ENCODE measurements at places on chromosomes 5 and 9.

DNA sequence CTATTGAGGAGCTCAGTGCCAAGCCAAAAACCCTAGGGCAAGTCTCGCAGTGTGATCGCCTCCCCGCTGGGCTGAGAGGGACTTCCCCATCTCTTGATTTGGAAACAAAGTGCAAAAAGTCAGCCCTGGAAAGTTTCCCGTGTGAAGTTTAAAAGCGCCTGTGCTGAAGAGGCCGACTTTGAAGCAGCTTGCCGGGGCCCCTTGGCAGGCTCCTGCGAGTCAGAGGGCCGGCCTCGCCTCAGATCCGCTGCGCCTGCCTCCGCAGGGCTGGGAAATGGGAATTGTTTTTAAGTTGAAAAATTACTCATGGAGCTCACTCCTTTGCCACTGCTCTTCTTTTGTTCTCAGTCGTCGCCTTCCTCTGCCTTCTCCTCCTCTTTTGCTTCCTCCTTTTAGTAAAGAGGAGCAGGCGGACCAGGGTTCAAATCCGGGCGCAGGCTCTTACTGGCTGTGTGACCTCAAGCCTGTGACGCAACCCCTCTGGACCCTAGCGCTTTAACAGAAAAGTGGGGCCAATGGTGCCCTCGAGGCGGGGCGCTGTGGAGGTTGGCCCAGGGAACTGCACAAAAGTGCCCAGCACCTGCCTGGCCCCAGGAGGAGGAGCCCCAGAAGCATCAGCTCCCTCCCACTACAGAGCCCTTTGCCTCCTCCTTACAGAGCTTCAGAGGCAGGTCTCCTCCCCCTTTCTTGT, 14.7 kb upstream of the LHX2 start:
- DNase-seq = no peak

GRCh38 chr5:5182508-5183188, 42.5 kb downstream of the ADAMTS16 start:
- peak; percentile 11 for DNase-seq

- peak; percentile 100 for DNase-seq
Observed at GRCh38 chr5:73370640-73371583, 77.7 kb downstream of the FOXD1 start.

DNA sequence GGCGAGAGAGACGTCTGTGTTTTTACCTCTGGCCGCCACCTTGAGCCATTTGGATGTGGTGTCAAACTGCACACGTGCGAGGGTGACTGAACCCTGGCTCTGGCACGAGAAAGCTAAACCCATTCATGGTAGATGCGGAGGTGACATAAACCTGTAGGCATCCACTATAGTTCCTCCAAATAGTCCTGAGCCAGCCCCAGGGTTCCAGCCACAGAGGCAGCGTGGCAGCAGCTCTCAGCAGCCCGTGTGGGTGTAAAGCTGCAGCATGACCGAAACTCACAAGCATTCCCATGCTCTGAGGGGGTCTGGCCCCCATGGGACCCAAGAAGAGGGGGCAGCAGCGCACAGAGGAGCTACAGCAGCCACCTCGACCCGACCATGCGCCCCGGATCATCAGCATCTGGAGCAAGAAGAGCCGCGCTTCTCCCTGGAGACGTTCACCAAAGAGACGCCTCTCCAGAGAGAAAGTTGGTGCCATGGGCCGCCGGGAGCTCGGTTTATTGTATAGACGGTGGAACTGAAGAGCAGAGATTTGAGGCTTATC, 303.8 kb upstream of the IRX4 start:
- no peak for DNase-seq

DNA sequence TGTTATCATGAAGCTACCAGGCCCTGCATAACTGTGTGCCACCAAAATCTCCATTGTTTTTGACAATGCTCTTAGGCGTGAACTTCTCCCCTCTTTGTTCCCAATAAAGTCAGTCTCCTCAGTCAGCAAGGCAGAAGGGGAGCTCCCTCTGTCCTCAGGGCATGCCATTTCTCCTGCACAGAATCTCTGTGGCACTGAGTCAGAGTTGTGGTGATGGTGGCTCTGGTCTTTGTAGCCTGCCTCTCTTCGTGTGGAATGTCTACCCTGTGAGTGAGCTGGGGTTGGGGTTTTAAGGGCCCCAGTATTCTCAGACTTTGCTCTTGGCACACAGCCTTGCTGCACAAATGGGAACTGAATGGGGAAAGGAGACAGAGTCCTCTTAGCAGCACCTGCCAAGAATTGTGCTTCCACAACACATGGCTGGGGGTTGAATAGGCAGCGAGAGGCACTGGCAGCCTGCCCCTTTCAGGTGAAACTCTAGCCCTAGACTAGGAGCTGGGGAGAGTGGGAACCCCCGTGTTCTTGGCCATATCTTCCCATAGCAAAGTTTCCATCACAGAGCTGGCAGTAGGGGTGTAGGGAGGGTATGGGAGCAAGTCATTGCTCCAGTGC, 146.6 kb downstream of the SH3GL2 start:
- no peak for DNase-seq

DNA sequence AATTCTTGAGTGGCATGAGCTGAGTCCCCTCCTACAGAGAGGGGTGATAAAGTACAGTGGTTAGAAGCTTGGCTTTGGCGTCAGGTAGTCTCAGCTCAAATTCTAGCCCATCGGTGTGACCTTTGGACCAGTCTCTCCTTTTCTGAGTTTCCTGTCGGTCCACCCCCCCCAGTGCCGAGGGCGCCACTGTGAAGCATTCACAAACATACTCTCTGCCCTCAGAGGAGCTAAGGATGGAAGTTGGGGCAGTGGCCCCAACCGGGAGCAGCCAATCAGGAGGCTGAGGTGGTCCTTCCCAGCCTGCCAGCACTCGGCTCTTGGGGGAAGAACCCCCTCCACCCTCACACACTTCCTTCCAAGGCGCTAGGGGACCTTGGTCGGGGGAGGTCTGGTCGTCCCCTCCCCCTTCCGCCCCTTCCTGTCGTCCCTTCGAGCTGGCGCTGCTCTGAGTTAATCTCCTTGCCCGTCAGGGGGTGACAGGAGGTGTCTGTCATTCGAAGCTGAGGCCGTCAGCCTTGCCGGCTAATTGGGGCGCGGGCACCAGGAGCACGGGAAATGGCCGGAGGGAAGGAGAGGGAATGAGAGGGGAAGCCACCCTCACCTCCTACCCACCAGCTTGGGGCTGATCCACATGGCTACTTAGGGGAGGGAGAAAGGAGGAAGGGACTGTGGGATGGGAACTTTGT, 53.0 kb downstream of the CXXC5 start:
- DNase-seq = no peak

DNA sequence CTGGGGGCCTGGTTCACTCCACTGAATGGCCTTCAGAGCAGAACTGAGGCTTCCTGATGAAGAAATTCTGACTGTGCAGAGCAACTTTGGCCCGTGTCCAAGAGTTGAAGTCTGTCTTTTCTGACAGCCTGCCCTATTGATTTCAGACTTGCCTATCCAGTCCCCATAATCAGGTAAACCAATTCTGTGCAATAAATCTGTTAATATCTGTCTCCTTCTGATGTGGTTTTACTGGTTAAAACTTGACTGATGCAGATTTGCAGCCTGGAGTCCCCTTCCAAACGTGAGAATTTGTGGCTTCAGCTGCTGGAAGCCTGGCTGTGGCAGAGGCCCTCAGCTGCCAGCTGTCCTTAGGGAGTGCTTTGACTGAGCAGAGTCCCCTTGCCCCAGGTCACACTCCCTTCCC, 283.9 kb upstream of the ANKRD55 start:
- DNase-seq = no peak

GRCh38 chr5:61394078-61394704, 62.1 kb downstream of the ZSWIM6 start:
- DNase-seq = peak; percentile 24

DNA sequence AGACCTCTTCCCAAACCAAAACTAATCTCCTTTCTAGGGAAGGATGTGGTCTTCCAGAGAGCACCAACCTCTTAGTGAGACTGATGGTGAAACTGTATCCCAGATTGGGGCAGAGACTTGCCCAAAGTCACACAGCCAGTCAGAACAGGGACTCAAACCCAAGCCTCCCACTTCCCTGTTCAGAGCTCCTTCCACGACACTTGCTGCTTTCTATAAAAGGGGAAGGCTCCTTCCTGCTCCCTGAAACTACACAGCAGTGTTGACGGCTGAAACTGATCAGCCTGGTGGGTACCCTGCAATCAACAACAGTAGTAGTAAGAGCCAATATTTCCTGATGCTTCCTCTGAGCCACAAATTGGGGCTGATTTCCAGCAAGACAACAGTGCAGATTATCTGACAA, 1.5 kb downstream of the TOR2A start:
- DNase-seq = no peak

DNA sequence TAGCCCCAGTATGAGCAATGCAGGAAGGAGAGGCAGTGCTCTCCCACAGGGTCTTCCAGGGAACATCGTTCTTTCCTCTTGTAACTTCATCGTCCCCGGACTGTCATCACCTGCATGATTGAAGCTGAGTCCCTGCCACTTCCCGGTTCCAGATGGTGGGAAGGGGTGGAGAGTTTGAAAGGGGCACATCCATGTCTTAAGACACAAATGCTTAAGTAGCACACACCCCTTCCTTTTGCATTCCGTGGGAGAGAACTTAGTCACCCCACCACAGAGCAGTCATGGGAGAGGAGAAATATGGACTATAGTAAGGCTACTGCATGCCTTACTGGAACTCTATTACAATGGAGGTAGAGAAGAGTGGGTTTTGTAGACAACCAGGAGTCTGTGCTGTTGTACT, 165.3 kb upstream of the GAS1 start:
- DNase-seq = peak; percentile 91

DNA sequence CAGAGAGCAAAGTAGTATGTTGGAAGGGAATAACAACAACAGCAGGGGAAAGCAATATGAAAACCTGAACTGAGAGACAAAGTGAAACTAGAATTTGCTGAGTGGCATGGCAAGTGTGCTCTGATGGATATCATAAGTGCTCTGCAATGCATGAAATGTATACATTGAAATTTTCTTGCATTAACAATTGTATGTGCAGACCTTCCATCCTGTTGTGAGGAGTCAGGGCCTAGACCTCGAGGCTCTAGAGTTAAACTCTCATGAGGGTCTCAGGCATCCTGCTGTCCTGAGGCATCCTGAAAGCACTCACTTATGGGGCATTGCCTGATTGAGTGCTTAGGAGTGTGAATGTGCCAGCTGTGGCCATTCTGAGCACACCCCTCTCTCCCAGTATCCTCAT, 1.1 kb downstream of the ECM2 start:
- peak; percentile 12 for DNase-seq

GRCh38 chr5:124056991-124057723, 545.2 kb downstream of the CSNK1G3 start:
- DNase-seq = no peak

GRCh38 chr5:173881811-173882575, 6.2 kb upstream of the CPEB4 start:
- no peak for DNase-seq

- DNase-seq = peak; percentile 70
Observed at GRCh38 chr9:19028835-19029451, 4.1 kb downstream of the SAXO1 start.

- DNase-seq = no peak
Observed at GRCh38 chr9:90613502-90613901, 29.1 kb downstream of the DIRAS2 start.

GRCh38 chr5:104431002-104431620, 868.5 kb upstream of the NUDT12 start:
- peak; percentile 73 for DNase-seq

DNA sequence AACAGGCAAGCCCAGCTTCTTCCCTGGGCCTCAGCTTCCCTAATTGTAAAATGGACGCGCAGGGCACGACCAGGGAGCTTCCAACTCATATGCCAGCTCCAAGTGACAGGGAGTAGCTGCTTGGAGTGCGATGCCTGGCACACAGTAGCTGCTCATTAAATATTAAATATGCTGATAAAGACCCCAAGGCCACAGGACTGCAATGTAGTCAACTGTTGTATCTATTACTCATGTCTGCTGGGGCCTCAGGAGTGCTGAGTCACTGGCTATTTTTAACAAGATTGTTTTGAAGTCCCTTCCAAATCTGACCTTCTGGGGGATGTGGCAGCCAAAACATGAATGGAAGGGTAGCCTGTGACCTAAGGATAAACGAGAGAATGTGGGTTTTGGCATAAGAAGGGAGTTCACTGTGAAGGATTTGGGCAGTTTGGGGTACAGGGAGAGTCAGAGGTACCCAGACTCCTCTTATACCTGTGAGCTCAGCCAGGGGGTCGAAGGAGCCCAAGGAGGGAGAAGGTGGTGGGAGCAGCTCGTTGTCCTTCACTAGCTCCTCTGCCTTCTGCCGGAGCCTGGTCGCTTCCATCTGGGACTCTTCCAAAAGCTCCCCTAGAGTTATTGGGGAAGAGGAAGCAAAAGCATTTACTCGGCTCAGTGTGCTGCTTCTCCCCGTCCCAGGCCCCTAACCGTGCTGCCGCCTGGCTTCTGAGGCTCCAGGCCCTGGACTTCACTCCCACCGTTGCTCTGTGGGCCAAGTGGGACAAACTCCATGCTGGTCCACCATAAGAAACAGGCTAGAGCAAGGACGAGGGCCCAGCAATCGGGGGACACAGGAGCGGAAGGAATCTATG, 17.5 kb downstream of the TNIP1 start:
- peak; percentile 93 for DNase-seq

- no peak for DNase-seq
Observed at GRCh38 chr9:99144966-99145365, 40.1 kb downstream of the TGFBR1 start.

- DNase-seq = peak; percentile 58
Observed at GRCh38 chr5:177471610-177472356, 1.7 kb downstream of the DBN1 start.

- DNase-seq = no peak
Observed at GRCh38 chr5:158465086-158465972, 606.4 kb upstream of the CLINT1 start.

GRCh38 chr5:74562122-74562521, 78.4 kb downstream of the ENC1 start:
- DNase-seq = no peak

- DNase-seq = peak; percentile 65
Observed at GRCh38 chr5:42641336-42642005, 115.1 kb upstream of the CCDC152 start.

Data from fibroblast of skin of back (primary cell).